ENCODE measurements at places on chromosomes 1 and 21.

DNA sequence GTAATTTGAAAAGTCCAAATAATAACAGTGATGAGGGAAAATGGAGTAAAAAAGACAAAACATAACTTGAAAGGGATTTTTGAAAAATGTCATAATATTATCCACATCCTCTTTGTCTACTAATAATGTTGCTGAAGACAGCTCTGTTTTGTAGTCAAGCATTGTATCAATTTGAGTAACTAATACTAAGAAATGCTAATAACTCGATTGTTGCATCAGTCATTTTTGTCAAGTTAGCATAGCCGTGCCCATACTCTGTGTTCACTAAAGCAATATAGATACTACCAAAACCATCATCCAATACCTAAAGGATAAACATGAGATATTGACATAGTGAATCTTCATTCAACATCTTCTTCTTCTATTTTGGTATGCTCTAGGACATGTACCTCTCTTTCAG, 17.3 kb downstream of the PDC start:
- no peak for DNase-seq

DNA sequence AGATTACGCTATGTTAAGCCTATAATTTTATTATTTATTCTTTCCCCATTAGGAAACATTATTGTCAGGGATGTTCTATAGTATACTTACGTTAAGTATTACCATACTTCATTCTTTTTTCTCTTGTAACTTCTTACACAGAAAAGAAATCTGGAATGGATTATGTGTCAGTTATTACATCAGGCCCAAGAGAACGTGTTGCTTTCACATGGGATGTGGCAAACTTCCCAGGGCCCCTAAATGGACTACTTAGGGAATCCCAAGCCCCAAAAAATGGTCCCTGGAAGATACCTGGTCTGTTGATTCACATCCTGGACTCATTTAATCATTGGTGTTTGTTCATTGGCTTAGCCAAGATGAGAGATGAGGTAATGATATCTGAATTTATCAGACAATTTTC, 249.8 kb downstream of the NRIP1 start:
- DNase-seq, result no peak

DNA sequence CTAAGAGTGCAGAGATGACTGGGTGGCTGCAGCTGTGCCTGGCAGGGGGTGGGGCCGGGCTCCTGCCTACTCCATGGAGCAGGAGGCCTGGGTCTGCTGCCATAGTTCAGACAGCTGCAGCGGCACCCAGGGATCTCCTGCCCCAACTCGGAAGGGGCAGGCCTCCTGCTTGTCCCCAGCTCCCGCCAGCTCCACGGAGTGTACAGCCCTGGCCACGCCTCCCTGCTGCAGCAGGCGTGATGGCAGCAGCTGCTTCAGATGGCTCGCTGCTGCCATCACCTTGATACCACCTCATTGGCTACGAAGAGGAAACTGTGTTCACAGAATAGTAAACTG, 35.9 kb downstream of the ACTL8 start:
- DNase-seq, result no peak

- no peak for DNase-seq
Observed at GRCh38 chr21:38985568-38986378, 180.0 kb downstream of the ETS2 start.

GRCh38 chr21:14755086-14755485, 209.0 kb upstream of the SAMSN1 start:
- DNase-seq, result no peak

DNA sequence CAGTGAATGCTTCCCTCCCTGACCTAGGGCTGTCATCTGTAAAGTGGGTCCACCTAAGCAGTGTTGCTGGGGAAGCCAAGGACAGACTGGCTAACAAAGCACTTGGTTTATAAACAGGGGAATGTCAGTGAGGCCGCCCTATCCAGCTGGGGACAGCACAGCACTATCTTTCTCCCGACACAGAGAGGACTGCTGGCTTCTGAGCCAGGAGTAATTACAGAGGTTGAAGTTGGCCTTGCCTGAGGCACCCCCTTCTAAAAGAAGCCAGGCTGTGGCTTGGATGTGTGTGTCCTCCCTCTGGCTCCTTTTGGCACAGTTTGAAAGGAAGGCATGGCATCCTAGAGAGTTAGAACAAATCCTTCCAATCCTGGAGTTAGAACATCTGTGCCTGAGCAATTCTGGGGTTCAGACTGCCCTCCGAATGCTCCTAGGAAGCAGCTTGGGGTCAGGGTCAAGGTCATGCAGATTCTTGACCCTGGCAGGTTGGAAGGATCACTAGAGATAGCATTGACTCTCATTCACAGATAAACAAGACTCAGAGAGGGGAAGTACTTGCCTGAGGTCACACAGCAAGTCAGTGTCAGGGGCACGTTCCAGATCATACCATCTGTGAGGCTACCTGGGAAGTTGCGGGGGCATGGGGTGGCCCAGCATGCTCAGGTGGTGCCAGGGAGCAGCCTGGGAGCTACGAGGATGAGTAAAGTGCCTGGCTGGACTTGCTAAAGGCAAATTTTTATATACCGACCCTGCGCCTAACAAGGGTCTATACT, 1.3 kb upstream of the LDLRAP1 start:
- no peak for DNase-seq

GRCh38 chr1:97849345-97850340, 71.2 kb downstream of the DPYD start:
- no peak for DNase-seq

- no peak for DNase-seq
Observed at GRCh38 chr1:6104631-6105030, 58.9 kb downstream of the KCNAB2 start.

DNA sequence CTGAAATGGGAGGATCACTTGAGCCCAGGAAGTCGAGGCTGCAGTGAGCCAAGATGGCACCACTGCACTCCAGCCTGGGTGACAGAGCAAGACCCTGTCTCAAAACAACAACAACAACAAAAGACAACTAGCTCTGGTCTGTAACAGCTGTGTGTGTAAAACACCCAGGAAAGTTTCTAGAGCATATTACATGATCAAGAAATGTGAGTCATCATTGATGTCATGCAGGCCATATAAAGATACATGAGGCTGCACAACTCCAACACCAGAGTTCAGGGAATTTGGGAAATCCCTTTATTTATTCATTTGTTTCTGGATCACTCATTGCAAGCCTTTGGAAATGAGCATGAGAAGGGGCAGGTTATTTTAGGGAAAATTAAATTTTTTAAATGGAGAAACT, 50.3 kb upstream of the CTPS1 start:
- DNase-seq, result no peak

Data from CD4-positive, alpha-beta T cell treated with Interleukin-12 subunit alpha and Interleukin-12 subunit beta, for 1 hour (primary cell).